ENCODE measurements at places on chromosomes 2 and 18.

DNA sequence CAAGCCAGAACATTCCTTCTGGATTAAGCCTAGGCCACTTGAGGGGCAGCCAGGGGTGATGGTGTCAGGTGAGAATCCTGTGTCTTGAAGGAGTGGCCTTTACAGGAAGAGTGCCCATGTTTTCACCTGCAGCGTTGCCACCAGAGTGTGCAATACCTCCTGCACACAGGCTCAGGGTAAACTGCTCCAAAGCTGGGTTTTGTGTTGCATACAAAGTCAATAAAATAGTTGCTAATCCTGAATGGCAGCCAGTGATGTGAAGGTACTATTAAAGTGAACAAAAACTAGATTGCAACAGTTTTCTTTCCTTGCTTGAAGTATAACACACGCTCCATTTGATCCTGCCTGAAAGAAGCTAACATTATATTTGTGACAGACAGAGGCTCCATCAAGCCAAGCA is 64.4 kb upstream of the NRP2 start:
- DNase-seq = no peak

- no peak for DNase-seq
Measured at GRCh38 chr2:230124235-230124634, 55.5 kb upstream of the SLC16A14 start.

DNA sequence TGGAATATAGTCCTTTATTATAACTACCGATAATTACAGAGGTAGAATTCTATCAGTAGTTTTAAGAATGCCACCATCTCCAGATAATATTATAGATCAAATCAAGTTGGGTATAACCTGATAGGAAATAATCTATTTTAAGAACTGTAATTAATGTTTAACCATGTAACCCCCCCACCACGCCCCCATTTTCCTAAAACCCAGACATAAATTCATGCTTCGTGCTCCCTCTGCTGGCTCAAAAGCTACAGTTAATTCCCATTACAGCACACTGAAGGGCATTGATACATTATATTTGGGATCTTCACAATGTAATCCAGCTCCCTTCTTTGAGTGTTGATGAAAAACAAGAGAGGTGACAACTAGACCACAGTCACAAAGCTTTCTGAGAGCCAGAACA is 228.0 kb upstream of the SMAD7 start:
- DNase-seq = no peak

DNA sequence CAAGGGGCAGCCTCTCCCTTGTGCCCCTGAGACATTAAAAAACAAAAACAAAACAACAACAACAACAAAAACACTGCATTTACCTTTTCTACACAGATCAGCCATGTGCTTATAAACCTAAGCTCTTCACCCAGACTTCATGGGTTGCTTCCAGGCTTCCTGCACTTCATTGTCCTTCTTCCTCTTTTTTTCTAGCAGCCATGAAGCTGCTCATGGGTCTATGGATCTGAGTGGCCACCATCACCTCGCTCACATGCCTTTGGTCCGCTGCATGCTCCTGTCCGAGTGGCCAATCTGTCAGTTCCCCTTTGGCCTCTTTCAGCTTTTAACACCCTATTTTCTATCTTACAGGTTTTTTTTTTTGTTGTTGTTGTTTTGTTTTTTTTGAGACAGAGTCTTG is 9.0 kb upstream of the TET3 start:
- no peak for DNase-seq

GRCh38 chr2:60867848-60868247 is 13.5 kb upstream of the REL start:
- DNase-seq = no peak

DNA sequence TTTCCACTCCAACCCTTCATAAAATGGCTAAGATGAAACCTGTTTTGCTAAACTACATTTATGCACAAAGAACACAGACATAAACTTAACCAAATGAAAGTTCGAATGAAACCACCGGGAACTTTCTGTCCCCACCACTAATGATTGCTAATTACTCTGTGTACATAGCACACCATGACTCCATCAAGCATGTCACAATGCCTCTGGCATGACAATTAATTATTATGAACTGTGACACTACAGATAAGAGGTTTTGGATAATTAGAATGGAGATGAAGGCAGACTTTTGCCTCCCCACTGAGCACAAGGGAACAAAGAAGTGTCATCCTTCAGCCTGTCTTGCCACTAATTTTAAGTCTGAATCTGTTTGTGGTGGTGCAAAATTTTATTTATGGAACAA is 1.5 kb downstream of the DAPL1 start:
- DNase-seq = no peak

- DNase-seq = no peak
Measured at GRCh38 chr2:205066081-205066480, 520.8 kb downstream of the PARD3B start.

DNA sequence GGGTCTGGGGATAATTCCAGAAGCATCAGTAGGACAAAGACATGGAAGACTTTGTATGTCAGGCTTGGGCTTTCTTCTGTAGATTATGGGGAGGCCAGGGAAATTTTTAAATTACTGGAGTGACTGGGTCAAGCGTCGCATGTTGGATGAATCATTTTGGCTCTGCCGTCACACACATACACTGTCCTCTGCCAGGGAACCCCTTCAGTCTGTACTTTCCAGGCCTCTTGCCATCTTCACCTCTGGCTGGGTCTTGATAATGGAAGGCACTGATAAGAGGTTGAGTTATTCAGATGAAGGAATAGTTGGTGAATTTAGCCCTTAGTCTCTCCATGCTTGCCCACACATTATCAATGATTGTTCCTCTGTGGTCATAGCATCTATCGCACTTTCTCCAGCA is 895.1 kb upstream of the CELF4 start:
- no peak for DNase-seq

DNA sequence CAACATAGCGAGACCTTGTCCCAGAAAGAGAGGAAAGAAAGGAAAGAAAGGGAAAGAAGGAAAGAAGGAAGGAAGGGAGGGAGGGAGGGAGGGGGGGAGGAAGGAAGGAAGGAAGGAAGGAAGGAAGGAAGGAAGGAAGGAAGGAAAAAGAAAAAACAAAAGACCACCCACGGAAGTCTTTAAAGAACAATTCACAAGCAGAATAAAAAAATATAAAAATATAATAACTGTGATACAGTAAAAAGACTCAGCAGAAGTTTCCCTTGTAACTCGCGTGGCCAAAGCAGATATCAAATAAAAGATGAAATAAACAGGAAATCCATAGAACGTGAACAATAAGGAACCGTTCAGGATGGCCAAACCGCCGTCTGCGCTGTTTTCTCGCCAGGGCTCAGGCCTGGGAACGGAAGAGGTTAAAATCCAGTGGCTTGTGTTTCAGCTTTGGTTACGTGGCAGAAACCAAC is 1.2 kb upstream of the SLC1A4 start:
- DNase-seq = no peak

DNA sequence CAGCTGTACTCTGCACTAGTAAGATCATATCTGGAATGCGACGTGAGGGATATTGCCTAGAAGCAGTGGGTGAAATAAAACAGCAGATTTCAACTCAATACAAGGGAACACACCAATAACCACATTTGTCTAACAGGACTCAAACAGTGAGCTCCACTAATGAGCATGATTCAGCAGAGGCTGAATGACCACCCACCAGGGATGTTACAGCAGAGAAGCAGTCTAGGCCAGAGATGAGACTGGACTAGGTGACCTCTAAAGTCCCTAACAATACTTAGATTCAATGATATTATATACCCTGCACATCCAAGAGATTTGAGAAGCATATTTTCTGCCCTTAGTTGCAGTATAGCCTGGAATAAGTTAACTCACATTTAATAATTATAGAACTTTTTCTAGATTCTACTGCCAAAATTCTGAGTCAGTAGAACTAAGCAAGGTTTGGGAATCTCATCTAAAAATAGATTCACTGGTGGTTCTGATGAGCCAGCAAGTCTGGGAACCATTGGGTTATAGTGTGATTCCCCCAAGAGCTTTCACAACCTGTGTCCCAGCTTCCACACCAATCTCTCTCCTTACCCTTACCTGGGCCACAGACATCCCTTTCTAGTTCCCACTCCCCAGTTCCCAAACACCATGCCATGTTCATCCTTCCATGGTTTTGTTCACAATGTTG is 6.3 kb downstream of the THOC1 start:
- no peak for DNase-seq

DNA sequence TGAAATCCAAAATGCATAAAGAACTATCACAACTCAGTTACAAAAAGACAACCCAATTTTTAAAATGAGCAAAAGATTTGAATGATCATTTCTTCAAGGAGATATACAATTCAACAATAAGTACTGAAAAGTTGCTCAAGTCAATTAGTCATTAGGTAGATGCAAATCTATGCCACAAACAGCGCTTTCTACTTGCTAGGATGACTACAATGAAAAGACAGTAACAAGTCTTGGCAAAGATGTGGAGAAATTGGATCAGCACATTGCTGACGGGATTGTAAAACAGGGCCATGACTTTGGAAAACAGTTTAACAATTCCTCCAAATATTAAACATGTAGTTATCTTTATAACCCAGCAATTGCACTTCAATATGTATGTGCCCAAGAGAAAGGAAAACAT is 166.3 kb upstream of the MC4R start:
- no peak for DNase-seq

DNA sequence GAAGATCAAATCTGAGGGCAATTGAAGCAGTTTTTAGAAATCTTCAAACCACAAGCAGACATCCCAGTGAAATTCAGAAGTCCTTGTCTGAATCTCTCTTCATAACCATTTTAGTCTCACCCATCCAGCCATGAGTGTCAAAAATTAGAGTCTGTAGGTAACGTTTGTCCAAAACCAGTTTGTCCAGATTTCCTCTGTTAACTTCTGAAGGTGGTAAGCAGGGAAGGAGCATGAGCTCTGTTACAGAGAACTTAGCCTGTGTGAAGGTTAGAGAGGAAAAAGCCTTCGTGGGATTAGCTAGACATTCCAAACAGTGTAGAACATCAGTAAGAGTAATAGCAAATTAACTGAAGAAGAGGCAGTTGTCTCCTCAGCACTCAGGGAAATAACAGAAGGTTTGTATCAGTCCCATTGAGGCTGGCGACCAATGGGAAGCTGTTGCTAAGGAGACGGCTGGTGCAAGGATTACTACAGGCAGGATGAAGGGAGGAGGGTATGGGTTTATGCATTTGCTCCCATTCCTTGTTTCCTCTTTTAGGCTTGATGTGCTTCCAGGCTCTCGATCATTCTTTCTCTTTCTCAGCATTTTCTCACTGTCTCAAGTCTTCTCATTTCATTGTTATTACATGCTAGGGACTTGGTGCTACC is 8.7 kb upstream of the GPR155 start:
- DNase-seq = no peak

DNA sequence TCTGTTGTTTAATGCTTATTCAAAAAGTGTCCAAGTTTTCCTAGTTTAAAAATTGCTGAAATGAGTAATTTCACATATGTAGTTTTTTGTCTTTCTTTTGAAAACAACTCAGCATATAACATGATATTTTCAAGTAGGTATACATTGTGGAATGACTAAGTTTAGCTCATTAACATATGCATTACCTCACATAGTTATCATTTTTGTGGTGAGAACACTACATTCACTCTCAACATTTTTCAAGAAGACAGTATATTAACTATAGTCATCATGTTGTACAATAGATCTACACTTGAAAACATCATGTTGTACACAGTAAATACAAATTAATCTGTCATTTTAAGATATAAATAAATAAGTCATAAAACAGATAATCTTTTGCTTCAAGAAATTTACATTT is 340.0 kb downstream of the CCDC85A start:
- no peak for DNase-seq

DNA sequence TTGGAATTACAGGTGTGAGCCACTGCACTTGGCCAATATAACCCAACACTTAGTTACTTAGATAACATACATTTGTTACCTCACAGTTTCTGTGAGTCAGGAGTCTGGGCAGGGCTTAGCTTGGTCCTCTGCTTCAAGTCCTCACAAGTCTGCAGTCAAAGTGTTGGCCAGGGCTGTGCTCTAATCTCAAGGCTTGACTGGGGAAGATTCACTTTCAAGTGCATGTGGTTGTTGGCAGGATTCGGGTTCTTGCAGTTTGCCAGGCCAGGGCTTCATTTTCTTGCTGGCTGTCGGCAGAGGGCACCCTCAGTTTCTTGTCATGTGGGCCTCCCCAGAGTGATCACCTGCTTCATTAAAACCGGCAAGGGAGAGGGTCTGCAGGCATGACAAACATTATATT is 103.7 kb downstream of the SLC4A3 start:
- no peak for DNase-seq

DNA sequence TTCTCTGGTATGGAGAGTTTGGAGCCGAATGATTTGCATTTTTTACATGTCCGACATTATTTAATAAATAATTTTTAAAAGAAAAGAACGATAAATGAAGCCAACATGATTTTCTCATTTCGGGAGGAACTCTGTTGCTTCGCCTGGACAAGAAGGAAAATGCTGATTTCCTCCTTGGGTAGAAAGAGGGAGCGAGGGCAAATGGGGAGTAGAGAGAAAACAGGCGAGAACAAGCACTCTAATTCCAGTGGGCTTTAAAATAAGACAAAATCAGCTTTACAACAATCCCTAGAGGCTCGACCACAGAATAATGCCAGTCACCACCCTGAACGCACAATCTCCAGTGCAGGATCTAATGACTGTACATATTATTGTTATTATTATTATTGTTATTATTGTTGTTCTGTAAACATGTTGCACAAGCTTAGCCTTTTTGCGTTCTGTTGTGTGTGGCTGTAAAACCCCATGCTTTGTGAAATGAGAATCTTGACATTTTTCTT is 3.7 kb downstream of the DLX1 start:
- DNase-seq = no peak

- no peak for DNase-seq
Measured at GRCh38 chr2:191728750-191729624, 51.1 kb downstream of the NABP1 start.

DNA sequence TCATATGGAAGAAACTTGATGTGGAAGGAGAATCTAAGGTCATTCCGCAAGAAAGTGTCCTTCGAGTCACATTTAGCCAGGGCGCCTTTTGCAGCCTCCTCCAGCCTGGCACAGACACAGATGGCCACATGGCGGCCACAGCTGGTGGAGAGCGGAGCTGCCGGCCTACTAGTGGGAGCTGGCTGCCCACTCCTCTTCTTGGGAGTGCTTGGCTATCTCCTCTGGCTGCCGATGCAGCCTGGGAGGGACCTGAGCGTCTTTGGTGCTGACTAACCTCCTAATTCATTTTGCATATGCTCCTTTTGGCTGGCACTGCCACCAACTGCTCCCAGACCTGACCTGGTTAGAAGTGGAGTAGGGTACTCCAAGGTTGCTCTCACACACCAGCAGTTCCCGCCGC is 199.3 kb upstream of the MYT1L start:
- no peak for DNase-seq
